ENCODE measurements at places on chromosomes 16 and 17.

DNA sequence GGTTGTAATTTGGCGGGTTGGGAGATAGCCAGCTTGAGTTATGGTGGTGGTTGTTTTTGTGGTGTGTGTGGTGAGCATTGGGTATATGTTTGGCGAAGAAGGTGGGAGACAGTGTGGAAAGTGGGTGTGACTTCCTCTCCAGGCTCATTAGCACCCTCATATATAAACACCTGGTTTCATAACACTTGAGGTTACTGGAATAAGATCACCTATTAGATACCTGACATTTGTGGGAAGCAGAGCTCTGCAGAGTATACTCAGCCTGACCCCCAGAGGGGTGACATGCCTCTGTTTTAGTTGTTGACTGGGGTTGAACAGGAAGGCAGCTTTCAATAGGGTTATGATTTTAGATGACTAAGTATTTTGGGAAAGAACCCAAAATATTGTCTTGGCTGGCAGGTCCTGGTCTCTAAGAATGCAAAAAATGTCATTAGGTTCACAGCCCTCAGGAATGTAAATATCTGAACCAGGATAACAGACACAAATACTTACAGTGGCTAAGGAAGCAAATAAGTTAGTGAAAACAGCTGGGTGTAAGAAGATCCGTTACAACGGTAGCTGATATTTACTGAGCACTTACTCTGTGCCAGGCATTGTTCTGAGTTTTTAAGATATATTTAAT, 18.3 kb upstream of the EFCAB13 start:
- no peak for DNase-seq

DNA sequence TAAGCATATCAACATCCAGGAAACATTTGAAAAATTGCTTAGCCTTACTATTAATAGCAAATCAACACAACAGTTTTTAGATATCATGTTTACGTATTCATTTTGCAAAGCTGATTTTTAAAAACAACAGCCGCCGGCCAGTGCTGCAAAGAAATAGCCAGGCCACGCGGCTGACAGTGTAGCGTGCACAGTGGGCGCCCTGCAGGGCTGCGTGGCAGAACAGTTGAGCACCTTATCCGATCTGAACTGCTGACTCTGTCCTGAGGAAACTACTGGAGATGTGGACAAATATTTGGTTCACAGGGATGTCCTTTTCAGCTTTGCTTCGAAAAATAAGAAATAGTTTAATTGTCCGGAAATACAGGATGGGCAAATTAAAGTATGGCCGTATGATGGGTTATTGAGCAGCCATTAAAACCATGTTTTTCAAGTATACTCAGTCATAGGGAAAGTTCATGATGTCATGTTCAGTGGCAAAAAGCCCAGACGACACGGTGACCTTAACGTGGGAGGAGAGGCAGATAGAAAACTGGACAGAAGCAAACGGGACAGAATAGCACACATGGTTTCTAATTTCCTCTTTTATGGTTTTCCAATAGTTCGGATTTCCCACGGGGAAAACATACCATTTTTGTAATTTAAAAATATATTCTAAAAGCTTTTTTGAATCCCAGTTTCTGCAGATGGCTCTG, 52.4 kb upstream of the ENDOV start:
- no peak for DNase-seq

DNA sequence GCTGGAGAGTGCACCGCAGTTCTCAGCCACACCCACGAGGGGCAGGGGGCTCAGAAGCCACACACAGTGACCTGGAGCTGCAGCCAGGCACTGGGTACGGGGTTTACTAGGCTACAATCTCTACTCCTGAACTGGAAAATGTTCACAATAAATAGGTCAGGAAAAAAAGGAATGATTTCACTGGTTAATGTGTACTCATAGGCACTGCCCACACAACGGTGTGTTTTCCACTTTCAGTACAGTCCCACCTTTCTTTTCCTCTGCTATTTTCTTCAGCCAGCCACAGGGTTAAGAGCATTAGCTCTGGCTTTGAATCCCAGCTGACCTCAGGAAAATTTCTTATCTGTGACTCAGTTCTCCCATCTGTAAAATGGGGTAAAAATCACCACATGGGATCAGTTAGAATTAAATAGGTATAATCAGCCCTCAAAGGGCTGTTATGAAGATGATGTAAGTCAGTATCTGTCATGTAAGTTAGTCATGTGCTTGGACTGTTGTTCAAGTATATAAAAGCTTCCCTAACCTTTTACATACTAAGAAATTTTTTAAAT, 35.7 kb downstream of the ZCCHC14 start:
- DNase-seq = no peak

- no peak for DNase-seq
Measured at GRCh38 chr16:67917852-67918236, 13.8 kb downstream of the CTRL start.

GRCh38 chr16:89550421-89551007, 10.0 kb upstream of the RPL13 start:
- no peak for DNase-seq

DNA sequence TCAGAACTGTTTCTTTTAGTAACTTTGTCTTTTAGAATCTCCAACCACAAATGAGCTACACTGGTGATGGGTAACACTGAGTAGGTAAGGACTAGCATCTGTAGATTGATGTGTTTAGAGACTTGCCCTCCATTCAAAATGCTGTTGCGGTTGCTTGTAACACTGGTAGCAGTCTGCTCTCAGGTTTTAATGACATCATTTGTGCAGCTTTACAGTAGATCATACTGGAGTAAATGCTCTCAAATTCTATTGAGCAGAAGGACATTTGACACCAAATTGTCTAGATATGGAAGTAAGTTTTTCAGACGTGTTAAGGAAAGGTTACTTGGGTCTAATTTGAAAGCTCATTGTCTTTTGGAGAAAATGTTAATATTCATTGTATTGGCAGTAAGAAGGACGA, 98.8 kb downstream of the NLK start:
- no peak for DNase-seq

- DNase-seq = no peak
Measured at GRCh38 chr17:75698659-75699058, 22.6 kb upstream of the ITGB4 start.

- no peak for DNase-seq
Measured at GRCh38 chr16:66457888-66458287, 30.8 kb downstream of the BEAN1 start.

- DNase-seq = no peak
Measured at GRCh38 chr16:83933885-83934683, 19.0 kb upstream of the OSGIN1 start.

GRCh38 chr16:87133112-87133850, 183.9 kb downstream of the C16orf95 start:
- no peak for DNase-seq

- no peak for DNase-seq
Measured at GRCh38 chr16:4676831-4677230, 16.5 kb upstream of the NUDT16L1 start.

GRCh38 chr17:28949185-28950016, 1.9 kb downstream of the PHF12 start:
- DNase-seq = peak; percentile 89

GRCh38 chr17:34081269-34081668, 173.8 kb upstream of the CCL2 start:
- no peak for DNase-seq

- no peak for DNase-seq
Measured at GRCh38 chr16:80585764-80586163, 45.0 kb downstream of the DYNLRB2 start.

GRCh38 chr17:73342541-73343167, 30.9 kb upstream of the CDC42EP4 start:
- DNase-seq = no peak

- DNase-seq = peak; percentile 6
Measured at GRCh38 chr16:89049484-89050118, 44.1 kb upstream of the ACSF3 start.

DNA sequence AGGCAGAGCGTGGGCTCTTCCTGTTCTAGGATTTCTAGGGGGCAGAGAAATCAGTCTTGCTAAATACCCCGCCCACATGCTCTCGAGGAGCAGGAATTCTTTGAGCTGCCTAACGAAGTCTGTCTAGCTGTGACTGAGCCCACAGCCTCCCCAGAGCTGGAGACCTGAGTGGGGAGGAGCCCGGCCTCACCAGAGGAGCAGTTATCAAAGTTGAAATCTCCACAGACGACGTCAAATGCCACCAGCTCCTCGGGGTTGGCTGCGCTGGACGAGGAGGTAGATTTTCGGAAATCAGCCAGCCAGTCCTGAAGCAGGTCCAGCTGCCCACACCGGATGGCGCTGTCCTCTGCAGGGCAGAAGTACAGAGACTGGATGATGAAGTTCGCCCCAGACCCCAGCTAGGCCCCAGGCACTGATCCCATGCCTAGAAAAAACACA, 53.8 kb downstream of the PRMT7 start:
- peak; percentile 57 for DNase-seq

- DNase-seq = no peak
Measured at GRCh38 chr17:5135726-5136579, 20.1 kb downstream of the USP6 start.

- peak; percentile 80 for DNase-seq
Measured at GRCh38 chr16:69566240-69566980, 644 bp downstream of the NFAT5 start.

GRCh38 chr17:45846646-45847045, 2.0 kb downstream of the SPPL2C start:
- DNase-seq = no peak

DNA sequence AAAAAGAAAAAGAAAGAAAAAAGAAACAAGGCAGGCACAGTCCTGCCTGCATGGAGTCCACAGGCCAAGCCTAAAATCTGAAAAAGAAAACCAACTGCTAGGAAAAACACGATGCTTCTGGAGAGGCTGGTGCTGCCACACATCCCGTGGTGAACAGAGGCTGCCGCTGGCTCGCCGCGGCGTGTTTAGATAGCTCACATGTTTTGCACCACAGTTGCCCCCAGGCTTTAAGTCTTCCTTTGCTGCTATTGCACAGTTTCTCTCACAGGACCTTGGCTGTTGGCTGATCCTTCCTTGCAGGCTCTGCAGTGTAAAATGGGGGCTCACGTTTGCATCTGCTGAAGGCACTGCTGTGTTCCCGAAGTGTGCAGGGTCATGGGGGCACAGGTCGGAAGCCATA, 8.6 kb downstream of the SLC6A4 start:
- DNase-seq = no peak

DNA sequence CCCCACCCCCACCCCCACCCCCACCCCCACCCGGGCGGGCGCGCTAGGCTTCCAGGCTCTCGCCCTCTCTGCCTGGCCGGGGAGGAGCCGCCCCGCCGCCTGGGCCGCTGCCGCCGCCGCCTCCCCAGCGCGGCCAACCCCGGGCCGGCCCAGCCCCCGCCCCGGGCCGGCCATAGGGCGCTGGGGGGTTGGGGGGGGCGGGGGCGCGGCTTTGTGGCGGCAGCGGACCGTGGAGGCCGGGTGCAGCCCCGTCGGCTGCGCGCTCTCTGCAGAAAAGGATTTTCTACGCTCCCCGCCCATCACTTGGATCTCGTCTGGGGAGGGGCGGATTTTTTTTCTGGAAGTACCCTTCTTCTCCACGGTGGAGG, 230.9 kb downstream of the MRTFB start:
- DNase-seq = peak; percentile 75

DNA sequence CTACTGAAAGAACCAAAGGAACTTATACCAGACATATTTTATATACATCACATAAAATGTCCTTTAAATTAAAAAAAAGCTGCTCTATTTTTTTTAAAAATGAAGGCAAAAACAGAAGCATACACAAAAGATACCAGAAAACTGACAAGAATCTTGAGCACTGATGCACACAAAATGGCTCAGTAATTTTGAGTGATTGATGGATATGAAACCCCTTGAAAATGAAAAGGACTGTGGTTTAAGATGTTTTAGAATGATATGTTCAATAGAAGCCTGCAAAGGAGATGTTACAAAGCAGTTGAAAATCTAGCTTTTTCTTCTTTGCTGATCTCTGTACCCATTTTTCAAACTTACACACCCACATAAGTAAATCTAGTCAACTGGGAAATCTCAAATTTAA, 2.7 kb downstream of the C16orf87 start:
- no peak for DNase-seq

- no peak for DNase-seq
Measured at GRCh38 chr17:66865151-66865550, 30.2 kb downstream of the CACNG5 start.
